Neuronal stem cell (in vitro differentiated cells): ENCODE measurements at places on chromosomes 6 and 20.

DNA sequence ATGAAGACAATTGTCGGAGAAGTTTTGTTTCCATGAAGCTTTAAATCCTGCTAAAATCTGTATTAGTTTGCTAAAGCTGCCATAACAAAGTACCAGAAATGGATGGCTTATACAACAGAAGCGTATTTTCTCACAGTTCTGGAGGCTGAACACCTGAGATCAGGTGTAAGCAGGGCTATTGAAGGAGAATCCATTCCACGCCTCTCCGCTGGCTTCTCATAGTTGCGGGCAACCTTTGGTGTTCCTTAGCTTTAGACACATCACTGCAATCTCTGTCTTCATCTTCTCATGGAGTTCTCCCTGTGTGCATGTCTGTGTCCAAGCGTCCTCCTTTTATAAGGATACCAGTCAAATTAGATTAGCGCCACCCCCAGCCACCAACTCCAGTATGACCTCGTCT is 159.9 kb upstream of the CDYL start:
- no peak for DNase-seq

- DNase-seq = no peak
These were observed 38.6 kb downstream of the MYLK4 start for GRCh38 chr6:2712102-2712501.

- no peak for DNase-seq
These were observed 467.4 kb upstream of the CITED2 start for GRCh38 chr6:139841794-139842215.

- DNase-seq = no peak
These were observed 7.2 kb upstream of the LCA5 start for GRCh38 chr6:79544299-79544927.

DNA sequence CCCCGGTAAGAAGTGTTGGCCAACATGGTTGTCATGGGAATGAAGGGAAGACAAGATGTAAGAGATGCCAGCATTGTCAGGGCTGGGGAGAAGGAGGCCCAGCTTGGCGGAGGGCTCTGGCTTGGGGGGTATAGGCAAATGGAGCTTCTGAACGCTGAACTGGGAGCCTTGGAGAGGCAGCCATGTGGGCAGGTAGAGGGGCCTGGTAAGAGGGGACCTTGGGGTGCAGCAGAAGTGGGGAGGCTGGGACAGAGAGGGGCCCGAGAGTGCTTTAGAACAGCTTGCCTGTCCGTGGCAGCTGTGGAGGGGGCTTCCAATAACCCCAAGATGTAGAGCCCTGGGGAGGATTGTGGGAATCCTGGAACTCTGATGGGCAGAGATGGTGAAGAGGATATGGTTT is 3.0 kb downstream of the SLC22A1 start:
- DNase-seq = no peak

DNA sequence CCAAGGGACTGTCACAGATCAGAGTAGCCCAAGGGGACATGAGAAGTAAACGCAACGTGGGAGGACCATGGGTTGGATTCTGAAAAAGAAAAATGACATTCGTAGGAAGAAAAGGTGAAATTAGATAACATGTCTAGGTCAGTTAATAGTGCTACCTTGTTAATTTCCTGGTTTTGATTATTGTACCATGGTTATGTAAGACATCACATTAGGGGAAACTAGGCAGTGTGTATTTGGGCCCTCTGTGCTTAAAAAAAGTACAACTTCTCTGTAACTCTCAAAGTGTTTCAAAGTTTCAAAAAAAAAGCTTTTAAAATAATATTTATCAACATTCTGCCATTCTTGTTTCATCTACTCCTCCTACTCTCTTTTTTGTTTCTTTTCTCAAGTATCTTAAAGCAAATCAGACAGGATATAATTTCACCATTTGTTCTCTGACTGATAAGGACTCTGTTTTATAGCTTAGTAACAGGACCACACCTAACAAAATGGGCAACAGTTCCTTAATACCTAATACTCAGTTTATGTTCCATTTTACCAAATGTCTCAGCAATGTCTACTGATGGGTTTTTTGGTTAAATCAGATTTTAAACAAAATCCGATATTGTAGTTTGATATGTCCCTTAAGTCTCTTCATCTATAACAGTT is 97.1 kb upstream of the PLCB4 start:
- no peak for DNase-seq

DNA sequence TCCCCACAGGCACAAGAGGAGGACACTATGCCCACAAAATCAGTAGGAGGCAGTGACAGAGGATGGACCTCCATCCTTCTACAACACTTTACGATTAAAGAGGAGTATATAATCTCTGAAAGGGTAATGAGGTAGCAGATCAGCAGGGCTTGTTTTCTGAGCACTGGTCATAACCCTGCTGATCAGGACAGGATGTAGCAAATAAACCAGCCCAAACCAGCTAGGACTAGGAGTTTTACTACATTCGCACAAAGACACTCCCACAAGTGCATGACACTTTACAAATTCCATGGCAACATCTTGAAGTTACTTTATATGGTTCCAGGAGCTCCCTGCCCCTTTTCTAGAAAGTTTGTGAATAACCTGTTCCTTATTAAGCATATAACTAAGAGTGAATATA is 73.3 kb upstream of the CHD6 start:
- no peak for DNase-seq

DNA sequence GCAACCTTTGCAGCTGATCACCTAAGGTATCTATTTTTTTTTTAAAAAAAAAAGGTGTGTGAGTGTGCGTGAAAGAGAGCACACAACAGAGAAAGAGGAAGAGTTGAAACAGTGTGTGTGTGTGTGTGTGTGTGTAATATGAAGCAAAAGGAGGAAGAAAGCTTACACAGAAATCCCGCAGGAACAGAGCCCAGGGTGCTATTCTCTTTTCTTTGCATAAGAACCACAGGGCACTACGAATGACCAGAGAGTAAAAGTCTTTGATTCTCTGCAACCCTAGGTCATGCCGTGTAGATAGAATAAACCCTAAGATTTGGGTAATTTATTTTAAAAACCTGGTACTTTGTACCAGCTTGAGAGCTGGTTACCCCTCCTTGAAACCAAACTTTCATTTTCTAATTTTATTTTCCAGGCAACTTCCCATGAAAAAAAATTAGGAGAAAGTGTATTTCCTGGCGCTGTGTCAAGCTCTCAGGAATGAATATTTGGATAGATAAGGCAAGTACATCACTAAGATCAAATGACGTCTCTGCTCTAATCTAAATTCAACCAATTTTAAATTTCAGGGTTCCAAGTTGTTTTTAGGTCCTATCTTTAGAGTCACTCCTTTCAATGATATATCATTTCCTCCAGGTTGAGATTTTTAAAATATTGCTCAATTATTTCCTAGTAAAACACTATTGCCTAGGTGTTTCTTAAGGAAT is 47.9 kb upstream of the ID4 start:
- DNase-seq = no peak

- no peak for DNase-seq
These were observed 135.1 kb downstream of the FAM83B start for GRCh38 chr6:54981647-54982046.

GRCh38 chr6:1695546-1696462 is 86.1 kb downstream of the FOXC1 start:
- no peak for DNase-seq
